ENCODE measurements at places on chromosomes 6 and 20.

- DNase-seq = no peak
Observed at GRCh38 chr6:118675225-118675624, 23.8 kb upstream of the CEP85L start.

DNA sequence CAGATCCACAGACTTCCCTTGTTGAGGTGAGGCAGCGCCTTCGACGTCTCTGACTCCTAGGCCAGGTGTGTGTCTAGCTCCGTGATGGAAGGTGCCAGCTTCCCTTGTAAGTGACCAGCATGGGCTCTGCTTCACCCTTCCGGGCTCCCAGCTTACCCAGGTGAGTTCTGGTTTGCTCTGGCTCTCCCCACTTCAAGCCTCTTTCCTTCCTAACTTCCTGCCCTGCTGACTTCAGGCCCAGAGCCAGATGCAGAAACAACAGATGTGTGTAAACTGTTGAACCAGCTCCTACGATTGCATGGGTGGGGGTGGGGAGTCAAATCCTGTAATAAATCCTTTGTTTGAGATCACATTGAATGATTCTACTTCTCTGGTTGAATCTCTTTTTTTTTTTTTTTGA, 51.6 kb upstream of the BMP6 start:
- DNase-seq = no peak

DNA sequence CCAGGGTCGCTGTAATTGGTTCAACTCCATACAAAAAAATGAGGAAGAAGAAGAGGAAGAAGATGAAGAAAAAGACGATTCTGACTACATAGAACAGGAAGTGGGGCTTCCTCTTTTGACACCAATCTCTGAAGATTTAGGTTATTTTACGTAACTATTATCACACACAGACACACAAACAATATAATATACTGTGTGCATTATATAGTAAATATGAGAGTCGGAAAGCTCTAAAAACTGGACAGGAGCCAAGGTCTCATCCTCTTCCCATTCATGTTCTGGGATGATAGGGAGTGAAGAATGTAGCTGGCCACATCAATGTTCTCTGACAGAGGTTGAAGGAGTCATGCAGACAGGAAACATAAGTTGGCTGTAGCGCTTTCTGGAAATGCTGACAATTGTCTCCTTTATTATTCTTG, 13.3 kb downstream of the RSPH4A start:
- no peak for DNase-seq

- DNase-seq = no peak
Observed at GRCh38 chr20:36309643-36310042, 3.5 kb downstream of the DLGAP4 start.

GRCh38 chr6:144617708-144618107, 332.6 kb downstream of the UTRN start:
- no peak for DNase-seq

DNA sequence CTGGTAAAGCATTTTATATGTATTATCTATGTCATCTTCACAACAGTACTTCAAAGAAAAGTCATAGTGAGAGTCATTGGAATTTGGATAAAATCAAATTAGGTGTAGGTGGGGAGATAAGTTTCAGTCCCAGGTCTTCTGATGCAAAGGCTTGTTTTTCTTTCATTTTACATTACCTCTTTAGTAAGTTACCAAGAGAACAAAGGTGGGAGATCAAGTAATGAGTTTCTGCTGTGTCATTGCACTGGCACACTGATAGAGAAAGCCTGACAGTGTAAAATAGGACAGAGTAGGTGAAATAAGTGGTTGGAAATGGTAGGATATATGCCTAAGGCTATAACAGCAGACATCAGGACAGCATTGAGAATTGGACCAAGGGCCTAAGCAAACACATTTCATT, 250.4 kb downstream of the NKAIN2 start:
- no peak for DNase-seq
